Activated CD8-positive, alpha-beta T cell treated with anti-CD3 and anti-CD28 coated beads for 36 hours (primary cell): ENCODE measurements at places on chromosomes 3 and 15.

- DNase-seq = no peak
Observed at GRCh38 chr3:123424999-123425712, 23.7 kb downstream of the ADCY5 start.

GRCh38 chr3:162719684-162720341 is 1223.2 kb downstream of the OTOL1 start:
- no peak for DNase-seq

DNA sequence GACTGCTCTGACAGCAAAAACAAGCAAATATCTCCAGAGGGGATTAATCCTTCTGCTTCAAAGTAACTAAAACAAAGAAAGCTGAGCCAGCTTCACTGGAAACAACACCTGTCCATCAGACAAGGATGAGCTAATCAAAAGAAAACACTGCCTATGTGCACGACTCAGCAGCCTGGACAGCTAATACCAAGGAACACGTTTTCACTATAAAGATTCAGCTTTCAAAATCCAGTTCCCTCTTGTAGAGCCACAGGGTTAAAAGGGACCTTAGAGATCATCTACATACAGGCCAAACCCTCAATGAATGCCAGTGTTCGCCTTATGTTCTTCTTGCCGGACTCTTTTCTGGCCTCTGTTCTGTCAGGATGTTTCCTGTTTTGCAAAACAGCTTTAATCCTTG is 6.9 kb downstream of the TUSC7 start:
- DNase-seq = no peak

- DNase-seq = no peak
Observed at GRCh38 chr3:100695696-100696095, 13.6 kb upstream of the TFG start.

DNA sequence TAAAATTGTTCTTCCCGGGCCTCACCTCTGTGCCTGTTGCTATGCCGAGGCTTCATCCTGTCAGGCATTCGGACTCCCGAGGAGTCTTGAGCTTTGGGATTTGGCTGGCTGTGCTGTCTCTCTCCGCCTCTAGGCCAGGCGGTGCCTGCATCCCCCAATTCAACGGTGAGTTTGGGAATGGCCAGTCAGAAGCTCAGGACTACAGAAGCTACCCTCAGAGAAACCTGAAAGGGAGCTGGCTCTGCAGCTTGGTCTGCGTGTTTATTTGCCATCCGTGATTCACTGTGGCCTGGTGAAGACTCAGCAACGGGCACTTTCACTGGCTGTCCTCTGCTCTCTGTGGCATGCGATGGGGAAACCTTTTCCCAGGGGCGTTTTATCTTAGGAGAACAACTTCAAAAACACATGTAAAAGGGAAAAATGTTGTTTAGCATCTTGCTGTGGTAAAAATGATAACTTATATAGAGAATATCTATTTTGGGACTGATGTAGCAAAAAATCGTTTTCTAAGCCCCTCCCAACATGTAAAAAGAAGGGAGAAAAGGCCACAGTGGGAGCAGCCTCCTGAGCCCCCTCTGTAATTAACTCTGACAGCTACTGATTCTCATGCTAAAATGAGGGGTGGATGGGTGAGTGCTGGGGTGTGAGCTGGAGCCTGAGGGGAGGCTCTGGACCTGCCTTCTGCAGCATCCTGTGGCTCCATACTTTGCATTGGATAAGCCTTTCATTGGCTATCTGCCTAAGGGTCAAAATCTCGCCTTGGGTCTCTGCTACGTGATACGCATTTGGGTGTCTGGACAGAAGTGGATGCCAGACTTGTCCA is 103.4 kb upstream of the KLHL25 start:
- DNase-seq = no peak

GRCh38 chr15:48514103-48514816 is 131.2 kb downstream of the FBN1 start:
- DNase-seq = no peak

DNA sequence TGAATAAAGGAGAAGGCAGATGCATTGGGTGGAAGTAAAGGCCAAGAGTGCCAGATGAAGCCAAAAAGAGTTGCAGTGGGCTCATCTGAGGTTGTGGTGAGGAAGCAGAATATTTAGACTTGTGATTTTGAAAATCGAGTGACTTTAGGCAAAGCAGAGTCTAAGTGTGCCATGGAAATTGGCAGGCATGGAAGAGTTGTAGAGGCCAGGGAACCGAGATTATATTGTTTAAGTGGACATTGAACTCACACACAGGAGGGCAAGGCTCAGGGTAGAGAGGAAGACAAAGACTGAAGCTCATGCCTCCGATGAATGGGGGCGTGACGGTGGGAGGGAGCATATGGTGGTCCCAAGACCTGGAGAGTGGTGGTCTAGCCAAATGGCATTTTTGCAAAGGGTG is 347.5 kb downstream of the EPHB1 start:
- no peak for DNase-seq

- DNase-seq = no peak
Observed at GRCh38 chr3:144324076-144324475, 352.5 kb downstream of the DIPK2A start.
